Aorta (tissue), 5 donors: ENCODE measurements at places on chromosomes 11 and 22. TPM values are rescaled to one million over a fixed set of nuclear protein-coding genes. Genes with fewer than 3 reads are reported as not detected.

Gene CCDC15
- total RNA-seq = 0.97 TPM

- no peaks in the 10 kb centered on the region for H3K27me3 ChIP-seq
- no peaks in the 10 kb centered on the region for H3K4me1 ChIP-seq
- H3K4me3 ChIP-seq = no peak overlapping the region
- DNase-seq = no peak
- H3K36me3 ChIP-seq = no peaks in the 10 kb centered on the region
Observed at GRCh38 chr11:33605703-33606102, 94.9 kb downstream of the C11orf91 start.

GRCh38 chr22:24077416-24077815 lies 66.3 kb downstream of the CABIN1 start:
- H3K4me3 ChIP-seq = no peak overlapping the region
- no peak overlapping the region for H3K27ac ChIP-seq
- no peaks in the 10 kb centered on the region for H3K4me1 ChIP-seq
- H3K36me3 ChIP-seq = no peaks in the 10 kb centered on the region

DNA sequence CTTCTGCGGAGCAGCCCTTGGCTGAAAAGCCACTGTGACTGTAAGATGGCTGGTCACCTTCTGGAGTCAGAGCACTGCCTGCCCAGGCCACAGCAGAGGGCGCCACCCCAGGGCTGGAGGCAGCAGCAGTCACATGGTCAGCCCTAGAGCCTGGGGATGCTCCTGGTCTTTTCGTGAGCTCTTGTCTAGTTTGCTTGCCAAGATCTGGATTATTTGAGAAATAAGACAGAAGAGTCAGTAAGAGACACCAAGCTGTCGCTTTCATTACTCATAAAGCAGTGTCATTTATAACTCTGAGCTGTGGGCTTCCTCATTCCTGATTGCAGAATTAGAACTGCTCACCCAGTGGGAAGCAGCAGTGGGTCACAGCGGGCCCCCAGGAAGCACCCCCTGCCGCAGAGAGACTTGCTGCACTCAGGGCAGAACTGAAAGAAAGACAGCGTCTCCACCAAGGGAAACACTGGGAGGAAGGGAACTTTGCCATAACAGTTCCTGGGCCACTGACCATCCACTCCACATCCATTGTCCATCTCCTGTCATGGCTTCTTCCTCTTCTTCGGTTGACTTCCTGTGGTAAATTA lies 56.7 kb downstream of the PPP6R2 start:
- H3K4me3 ChIP-seq = no peak overlapping the region
- peak; percentile 69 for DNase-seq
- no peaks in the 10 kb centered on the region for H3K4me1 ChIP-seq
- no peaks in the 10 kb centered on the region for H3K36me3 ChIP-seq
- no peak overlapping the region for H3K27ac ChIP-seq

GRCh38 chr11:103744496-103745153 lies 291.8 kb upstream of the DDI1 start:
- H3K27me3 ChIP-seq = no peaks in the 10 kb centered on the region
- H3K4me3 ChIP-seq = no peak overlapping the region
- H3K27ac ChIP-seq = no peak overlapping the region
- H3K36me3 ChIP-seq = no peaks in the 10 kb centered on the region
- DNase-seq = no peak
- no peaks in the 10 kb centered on the region for H3K4me1 ChIP-seq

GRCh38 chr11:10390375-10390774 lies 64.7 kb upstream of the AMPD3 start:
- no peaks in the 10 kb centered on the region for H3K27me3 ChIP-seq
- no peaks in the 10 kb centered on the region for H3K4me1 ChIP-seq
- no peak overlapping the region for H3K27ac ChIP-seq
- no peak overlapping the region for H3K4me3 ChIP-seq
- H3K36me3 ChIP-seq = no peaks in the 10 kb centered on the region
